ENCODE measurements at places on chromosomes 11 and 22.

GRCh38 chr11:47002390-47002789, 65.8 kb downstream of the CSTPP1 start:
- DNase-seq: no peak

DNA sequence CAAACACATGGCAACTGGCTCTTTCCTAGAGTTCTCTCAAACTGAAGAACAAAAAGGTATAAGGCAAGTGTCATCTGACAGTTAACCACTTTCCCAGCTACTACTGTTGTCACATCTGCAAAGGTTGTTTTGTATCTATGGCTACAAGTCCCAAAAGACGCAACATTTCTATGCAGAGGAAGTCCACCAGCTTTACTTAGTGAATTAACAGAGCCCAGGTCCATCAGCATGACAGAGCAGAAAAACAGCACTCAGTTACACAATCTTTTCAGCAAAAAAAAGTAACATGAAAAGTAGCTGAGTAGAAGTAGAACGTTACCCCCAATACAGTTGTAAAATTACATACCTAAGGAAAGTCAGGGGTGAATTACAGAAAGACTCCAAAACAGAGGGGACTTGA, 12.1 kb downstream of the CPSF7 start:
- no peak for DNase-seq

DNA sequence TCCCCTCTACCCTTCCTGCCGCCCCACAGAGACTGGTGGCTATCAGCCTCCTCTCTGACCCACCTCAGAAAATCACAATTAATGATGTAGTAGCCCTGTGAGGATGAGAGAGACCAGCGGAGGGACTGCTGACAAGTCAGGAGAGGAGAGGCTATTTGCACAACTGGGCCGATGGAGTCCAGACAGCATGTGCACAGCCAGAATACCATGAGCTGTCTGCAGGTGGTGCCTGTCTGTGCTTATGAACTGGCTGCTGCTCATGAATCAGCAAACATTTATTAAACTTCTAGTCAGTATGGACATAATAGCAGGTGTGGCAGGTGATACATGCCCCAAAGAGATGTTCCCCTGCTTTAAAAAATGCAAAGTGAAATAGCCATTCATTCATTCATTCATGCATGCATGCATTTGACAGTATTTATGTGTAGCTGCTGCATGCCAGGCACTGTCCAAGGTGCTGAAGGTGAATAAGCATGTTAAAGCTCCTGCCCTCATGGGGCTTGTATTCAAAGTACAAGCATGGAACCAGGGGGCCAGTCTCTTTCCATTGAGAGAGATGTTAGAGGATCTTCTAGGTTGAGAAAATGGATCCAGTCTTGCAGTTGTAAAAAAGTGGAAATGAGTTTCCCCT, 141.3 kb downstream of the GRIK4 start:
- DNase-seq: no peak

- DNase-seq: no peak
Observed at GRCh38 chr11:106969644-106970355, 48.5 kb downstream of the GUCY1A2 start.

GRCh38 chr11:44493930-44494329, 71.5 kb upstream of the CD82 start:
- DNase-seq: no peak

DNA sequence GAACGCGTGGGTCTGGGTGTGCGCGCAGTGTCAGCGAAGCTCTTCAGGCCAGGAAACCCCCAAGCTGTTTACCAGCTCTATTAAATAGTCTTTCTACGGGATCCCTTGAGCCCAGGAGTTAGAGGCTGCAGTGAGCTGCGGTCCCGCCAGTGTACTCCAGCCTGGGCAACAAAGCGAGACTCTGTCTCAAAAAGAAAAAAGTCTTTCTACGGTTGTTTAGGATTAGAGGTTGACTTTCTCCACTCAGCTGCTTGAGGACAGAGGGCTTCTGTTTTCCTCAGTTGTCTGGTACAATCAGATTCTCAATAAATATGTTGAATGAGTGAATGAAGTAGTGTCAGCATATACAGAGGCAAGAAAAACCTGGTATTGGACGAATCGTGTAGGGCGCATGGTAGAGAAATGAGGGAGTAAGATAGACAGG, 619 bp downstream of the SART1 start:
- no peak for DNase-seq

- peak; percentile 52 for DNase-seq
Observed at GRCh38 chr11:111870522-111870885, 877 bp downstream of the ALG9 start.

Measured in DMS153 (cell line).